T-helper 1 cell (primary cell): ENCODE measurements at places on chromosomes 2 and 18.

DNA sequence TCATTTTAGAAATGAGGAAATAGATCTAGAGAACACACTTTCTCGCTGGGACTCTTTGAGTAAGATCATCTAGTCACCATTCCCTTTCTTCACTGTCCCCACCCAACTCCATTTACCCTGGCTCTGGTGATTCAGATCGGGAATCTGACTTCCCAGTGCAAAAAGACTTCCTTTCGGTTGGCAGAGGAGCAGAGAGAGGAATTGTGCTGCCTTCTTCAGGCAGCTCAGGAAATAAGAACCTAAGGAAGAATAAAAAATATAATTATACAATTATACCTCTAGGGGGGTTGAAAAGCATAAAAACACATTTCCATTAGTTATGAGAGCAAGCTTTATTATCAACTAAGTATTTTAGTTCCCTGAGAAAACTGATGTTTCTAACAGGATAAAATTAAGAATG, 9.3 kb upstream of the MPP4 start:
- no peak for DNase-seq

- no peak for DNase-seq
These were observed 137.6 kb downstream of the MYO1B start for GRCh38 chr2:191382801-191383200.

- no peak for DNase-seq
These were observed 65.4 kb downstream of the PLA2R1 start for GRCh38 chr2:159996792-159997546.

DNA sequence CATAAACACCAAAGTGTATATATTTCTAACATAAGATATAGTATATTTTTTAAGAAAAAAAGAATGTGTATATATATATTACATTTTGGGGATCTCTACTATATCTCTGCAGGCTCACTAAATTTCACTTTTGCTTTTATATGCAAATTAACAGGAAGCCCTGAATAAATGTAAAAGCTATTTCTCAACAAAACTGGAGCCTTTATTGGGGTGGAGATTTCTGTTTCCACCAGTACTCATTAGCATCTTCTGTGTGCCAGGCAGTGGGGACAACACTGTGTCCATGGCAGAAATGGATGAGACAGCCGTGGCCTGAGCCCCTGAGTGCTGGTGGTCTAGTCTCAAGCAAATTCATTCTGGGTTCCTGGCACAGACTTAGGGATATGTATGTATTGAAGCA, 41.3 kb downstream of the C18orf63 start:
- DNase-seq = no peak

DNA sequence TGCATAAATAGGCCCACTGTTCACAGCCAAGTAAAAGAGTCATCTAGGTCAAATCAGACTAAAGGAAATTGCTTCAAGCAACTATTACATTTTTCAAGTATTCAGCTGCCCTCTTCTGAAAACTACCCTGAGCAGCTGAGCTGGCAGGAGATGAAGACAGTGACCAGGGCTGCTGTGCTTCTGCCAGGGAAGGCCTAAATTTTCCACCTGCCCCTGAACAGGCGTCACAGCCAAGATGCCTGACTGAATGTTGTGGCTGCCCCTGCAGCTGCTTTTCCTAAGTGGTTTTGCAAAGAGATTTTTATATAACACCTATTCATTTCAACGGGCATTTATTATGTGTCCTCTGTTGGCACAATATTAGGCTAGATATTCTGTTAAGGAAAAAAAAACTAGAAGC, 96.7 kb upstream of the RPE start:
- no peak for DNase-seq

GRCh38 chr2:101717071-101717845, 19.8 kb downstream of the MAP4K4 start:
- no peak for DNase-seq

GRCh38 chr2:98426771-98427170, 17.9 kb upstream of the INPP4A start:
- no peak for DNase-seq

- DNase-seq = no peak
These were observed 56.4 kb upstream of the NFATC1 start for GRCh38 chr18:79339094-79339908.

DNA sequence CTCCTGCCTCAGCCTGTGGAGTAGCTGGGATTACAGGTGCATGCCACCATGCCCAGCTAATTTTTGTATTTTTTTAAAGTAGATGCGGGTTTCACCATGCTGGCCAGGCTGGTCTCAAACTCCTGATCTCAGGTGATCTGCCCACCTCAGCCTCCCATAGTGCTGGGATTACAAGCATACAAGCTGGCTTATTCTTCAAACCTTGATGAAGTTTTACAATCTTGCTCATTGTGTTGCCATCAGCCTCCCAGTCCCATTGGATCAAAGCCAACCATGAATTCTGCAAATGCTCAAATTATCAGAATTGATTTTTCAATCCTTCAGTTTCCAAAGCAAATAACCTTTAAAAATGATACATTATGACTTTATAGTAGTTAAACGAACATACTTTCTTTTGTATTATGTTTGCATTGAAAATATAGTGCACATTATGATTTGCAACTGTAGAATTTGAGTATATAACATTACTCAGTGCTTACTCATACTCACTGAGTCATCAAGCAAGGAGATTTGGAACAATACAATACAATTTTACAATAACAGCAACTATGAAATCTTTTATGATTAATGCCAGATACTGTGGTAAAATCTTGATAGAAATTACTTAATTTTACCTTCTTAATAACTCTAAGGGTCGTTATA, 1491.9 kb upstream of the CELF4 start:
- no peak for DNase-seq

GRCh38 chr2:157866202-157866601, 9.9 kb downstream of the ACVR1 start:
- no peak for DNase-seq

DNA sequence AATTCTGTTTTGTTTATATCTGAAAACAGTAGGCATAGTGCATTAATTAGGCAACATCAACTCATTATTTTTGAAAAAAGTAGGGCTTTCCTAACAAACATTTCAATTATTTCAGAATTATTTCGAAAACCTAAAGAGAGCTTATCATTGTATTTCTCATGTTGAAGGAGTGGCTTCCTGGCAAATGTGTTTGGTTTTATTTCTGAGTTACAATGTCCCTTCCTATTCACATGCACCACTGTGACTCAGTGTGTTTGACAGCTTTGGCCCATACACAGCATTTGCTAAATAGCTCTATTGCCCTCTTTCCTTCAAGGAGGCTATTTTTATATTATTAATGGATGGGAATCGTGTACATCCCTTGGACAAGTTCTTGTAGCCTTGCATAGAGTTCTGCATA, 205.9 kb downstream of the PTGR3 start:
- no peak for DNase-seq

- no peak for DNase-seq
These were observed 122.9 kb downstream of the ATAD2B start for GRCh38 chr2:23803965-23804542.

DNA sequence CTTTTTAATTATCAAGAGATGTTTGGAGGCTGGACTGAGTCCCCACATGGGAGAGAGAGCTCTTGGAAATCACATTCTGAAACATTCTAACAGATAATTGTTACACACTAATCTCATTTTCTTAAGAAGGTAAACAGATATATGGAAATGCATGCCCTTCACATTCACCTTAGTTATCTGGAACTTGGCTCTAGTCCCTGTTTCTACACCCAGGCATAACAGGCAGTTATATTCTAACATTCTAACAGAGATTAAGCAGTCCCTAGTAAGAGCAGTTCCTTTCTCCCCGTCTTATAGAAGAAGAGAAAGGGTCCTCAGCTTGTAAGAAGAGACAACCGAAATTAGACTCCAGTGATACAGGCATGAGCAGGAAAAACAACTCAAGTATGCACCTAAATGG, 385.4 kb downstream of the SOX11 start:
- DNase-seq = no peak
